ENCODE measurements at places on chromosomes 5 and 9.

DNA sequence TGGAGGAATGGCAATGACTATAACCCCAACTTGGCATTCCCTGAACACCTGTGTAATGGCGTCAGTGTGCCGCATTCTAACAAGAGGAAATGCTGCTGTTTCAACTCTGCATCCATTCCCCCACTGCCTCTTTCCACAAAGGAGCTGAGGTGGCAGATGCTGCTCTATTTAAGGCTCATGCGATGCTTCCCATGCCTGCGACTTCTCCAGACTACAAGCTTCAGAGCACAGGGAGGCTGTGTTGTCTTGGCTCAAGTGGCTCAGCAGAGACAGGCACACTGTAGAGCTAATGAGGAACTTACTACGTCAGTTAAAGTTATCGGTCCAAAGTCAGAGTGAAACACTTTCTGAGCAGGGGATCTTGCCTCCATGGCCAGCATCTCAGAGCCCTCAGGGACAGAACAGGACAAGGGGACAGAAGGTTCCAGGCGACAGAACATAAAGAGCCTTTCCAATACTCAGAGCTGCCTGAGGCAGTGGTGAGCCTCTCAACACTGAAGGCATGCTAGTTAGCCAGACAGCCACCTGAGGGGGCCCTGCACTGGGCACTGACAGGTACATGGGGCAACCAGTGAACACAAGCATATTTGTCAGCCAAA is 21.8 kb downstream of the TNIP1 start:
- no peak for DNase-seq

GRCh38 chr5:12624776-12625560 is 720.7 kb upstream of the CTNND2 start:
- DNase-seq: no peak

DNA sequence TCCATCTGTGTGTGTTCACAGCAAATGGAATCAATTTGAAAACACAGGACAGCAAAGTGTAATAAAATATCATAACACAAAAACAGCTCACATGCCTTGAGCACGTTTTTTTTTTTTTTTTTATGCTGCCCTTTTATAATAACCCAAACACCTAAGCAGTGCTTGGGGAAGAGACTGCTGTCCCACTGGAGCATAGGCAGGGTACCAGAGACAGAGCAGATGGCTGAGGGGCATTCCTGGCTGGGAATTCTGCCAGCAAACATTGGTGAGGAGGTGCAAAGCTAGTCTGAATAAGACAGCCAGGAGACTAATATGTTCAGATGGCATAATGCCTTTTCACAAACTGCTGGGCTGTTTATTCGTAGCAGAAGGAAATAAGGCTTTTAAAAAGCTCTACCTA is 58.1 kb upstream of the SV2C start:
- no peak for DNase-seq

- DNase-seq: no peak
Observed at GRCh38 chr5:103355579-103355978, 97.0 kb downstream of the MACIR start.

- no peak for DNase-seq
Observed at GRCh38 chr9:8052991-8053390, 253.4 kb upstream of the DMAC1 start.

GRCh38 chr5:172104801-172105701 is 83.0 kb downstream of the STK10 start:
- no peak for DNase-seq

- DNase-seq: no peak
Observed at GRCh38 chr5:945691-946551, 53.2 kb downstream of the TRIP13 start.

DNA sequence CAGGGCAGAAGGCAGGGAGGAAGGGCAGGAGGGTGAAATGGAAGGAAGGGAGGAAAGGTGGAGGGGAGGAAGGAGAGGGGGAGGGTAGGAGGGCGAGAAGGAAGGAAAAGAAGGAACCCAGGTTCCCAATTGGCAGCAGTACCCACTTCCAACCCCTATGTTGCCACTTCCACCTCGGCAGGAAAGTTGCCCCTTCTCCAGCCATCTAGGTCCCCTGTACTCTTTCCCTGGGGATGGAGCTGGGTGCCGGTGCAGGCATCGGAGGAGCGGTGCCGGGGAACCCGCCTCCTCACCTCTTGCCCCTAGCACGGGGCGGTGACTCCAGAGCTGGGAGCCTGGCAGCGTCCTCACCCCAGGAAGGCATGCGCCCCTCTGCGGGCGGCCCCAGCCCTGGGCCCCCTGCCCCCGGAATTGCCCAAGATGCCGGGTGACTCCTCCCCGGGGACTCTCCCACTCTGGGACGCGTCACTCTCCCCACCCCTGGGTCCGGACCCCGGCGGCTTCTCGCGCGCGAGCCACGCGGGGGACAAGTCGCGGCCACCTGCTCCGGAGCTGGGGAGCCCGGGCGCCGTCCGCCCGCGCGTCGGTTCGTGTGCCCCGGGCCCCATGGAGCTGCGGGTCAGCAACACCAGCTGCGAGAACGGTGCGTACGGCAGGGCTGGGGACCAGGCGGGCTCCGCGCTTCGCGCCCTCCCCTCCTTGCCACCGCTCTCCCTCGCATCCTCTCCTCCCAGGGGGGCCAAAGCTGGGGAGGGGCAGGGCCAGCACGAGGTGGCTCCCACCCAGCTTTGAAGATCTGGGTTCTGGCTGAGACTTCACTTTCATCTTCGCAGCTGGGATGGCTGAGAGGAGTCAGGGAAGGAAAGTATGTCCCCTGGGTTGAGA is at the start of gene NIPAL4:
TSS of gene NIPAL4 (plus strand) at position 499 of the 885 bp plus-strand sequence. CDS start at position 607, 108 bp downstream.
- peak; percentile 58 for DNase-seq

GRCh38 chr5:72427488-72428437 is 79.4 kb downstream of the ZNF366 start:
- DNase-seq: no peak

GRCh38 chr9:109193974-109194556 is 27.0 kb upstream of the FRRS1L start:
- no peak for DNase-seq

GRCh38 chr9:85541876-85542275 is 199.9 kb downstream of the AGTPBP1 start:
- no peak for DNase-seq

GRCh38 chr9:14272927-14273528 is 40.9 kb downstream of the NFIB start:
- DNase-seq: no peak

DNA sequence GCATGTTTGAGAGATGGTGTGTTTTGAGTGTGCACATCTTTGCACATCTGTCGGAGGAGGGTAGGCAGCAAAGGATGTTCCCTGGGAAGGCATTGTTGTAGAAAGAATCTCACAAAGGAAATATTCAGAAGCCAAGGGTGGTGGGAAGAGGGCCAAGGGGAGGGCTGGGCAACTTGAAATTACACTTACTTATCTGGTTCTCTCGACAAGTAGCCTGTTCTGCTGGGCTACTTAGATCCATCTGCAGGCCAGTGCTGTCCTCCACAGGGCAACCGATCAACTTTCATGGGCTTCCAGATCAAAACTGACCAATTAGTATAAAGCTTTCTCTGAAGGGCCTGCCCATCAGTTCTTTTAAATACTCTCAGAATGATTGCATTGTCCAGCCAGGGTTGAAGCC is 495.2 kb downstream of the GADD45G start:
- DNase-seq: no peak

GRCh38 chr5:1505506-1506241 is 18.1 kb downstream of the LPCAT1 start:
- DNase-seq: no peak

GRCh38 chr5:19927919-19928318 is 60.1 kb downstream of the CDH18 start:
- DNase-seq: no peak

DNA sequence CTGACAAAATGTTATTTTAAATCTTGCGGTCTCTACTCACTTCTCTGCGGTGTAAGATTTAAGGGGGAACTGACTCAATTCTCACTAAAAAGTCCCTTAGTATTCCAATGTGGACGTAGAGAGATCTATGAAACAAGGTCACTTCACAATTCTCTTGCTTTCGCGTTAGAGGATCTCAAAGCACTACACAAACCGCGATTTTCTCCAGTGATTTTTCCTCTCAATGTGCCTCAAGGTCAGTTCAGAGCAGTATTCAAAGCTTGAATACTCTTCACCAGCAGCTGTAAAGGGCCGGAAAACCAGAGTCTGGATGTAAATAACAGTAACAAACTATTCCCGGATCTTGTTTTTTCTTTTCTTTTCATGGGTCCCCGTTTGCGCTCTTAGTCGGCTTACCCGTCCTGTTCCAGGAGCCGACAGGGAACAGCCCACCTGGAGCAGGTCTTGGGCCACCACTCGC is 128.2 kb downstream of the TMEM161B start:
- DNase-seq: no peak

GRCh38 chr5:51414516-51414915 is 31.3 kb downstream of the ISL1 start:
- DNase-seq: no peak

- DNase-seq: no peak
Observed at GRCh38 chr9:121367306-121368137, 2.5 kb downstream of the STOM start.

DNA sequence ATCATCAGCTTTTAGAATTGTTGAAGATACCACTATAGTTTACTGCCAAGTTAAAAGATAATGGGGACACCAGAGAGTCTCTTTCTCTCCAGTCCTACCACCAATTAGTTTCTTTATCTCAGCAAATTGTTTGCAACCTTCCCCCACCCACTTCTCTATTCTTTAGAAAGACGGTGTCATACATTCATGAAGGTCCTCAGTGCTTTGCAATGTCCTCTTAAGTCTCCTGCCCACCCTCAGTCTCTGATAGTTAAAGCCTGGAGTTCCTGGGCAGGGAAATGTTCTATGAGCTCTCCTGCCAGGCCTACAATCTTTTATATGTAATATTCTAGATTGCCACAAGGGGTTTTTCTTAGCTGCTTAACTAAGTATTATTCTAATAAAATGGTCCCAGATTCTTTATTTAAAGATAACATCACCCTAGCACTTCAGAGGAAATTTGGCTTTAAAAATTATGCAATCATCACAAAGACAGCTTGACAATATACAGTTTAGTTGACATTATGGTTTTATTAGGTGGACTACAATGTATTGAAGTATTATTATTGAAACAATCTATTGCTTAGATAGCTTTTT is 509.2 kb downstream of the CSNK1G3 start:
- no peak for DNase-seq

DNA sequence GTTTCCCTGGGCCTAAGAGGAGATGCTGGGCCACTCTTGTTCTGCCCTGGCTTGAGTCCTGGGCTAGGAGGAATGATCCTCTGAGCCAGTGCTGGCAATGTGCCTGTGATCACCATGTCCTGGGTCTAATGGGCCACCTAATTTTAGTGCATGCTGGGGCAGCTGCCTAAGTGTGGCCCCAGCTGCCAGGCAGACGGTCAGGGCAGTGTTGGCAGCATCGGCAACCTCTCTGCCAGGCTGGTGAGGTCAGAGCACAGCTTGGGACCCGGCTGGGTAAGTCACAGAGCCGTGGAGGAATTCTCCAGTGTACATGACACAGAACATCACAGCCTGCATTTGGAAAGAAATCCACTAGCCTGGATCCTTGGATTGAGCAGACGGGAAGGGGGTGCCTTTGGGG is 21.4 kb upstream of the PITX1 start:
- no peak for DNase-seq

DNA sequence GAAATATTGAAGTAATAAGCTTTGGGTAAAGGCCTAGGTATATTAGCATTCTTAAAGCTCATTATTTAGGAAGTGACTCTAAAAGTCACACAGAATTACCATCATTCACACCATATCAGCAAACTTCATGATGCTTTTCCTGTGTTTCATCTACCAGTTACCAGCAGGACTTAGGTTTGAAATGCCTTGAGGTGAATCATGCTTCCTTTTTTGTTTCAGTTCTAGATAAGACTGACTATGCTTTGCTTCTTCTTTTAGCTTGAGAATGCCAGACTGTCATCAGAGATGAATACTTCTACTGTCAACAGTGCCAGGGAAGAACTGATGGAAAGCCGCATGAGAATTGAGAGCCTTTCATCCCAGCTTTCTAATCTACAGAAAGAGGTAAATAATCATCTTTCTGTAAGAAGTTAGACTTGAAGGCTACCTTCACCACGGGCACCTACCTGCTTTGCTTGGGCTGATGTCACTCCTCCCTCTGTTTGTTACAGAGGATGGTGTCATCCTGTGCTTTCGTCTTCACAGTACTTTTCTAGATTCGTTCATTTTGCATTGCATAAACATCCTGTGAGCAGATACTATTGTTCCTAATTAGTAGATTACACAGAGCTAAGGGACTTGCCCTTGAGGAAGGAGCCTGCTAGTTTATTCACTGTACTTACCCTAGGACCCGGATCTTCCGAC is 34.7 kb downstream of the LMNB1 start:
- DNase-seq: peak; percentile 33

DNA sequence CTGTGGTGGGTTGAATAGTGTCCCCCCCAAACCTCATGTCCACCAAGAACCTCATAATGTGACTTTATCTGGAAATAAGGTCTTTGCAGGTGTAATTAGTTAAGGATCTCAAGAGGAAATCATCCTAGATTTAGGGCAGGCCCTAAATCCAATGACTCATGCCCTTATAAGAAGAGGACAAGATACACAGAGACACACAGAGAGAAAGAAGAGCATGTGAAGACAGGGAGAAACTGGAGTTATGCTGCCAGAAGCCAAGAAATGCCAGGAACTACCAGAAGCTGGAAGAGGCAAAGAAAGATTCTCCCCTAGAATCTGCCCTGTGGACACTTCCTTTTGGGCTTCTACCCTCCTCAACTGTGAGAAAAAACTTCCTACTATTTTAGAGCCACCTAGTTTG is 8.8 kb downstream of the FAM13B start:
- DNase-seq: no peak

GRCh38 chr5:80346055-80346454 is 26.3 kb downstream of the SPZ1 start:
- peak; percentile 20 for DNase-seq

DNA sequence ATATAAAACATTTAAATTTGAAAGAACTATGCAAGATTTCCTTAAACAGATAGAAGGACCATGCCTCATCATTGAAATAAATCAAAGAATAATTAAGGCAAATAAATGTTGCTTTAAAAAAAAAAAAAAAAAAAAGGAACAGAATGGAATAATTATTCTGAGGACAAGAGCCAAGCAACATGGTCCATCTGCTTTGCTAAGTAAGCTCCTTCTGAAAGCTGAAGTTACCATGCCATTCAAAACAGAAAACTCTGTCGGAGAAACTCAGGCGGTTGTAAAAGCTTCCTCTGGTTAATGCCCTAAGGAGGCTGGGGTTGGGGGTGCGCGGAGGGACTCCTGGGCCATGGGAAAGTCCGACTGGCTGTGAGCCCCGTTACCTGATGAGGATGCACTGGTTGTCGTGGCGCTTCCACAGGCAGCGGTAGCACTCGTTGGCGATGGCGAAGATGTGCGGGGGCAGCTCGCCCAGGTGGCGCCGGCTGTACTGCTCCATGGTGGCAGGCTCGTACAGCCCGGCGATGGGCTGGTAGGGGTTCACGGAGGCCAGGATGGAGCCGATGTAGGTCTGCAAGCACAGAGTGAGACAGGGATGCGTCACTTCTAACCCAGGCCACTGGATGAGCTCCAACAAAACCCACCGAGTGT is 141.7 kb downstream of the MYO10 start:
- no peak for DNase-seq

Measured in activated naive CD4-positive, alpha-beta T cell treated with Interleukin-2 at 50 U/mL for 16 hours (primary cell).